ENCODE measurements at places on chromosomes 2 and 18. TPM values are rescaled to one million over a fixed set of nuclear protein-coding genes. Genes with fewer than 3 reads are reported as not detected.

GRCh38 chr2:96414161-96414710 is 78.7 kb downstream of the NCAPH start:
- no peak for DNase-seq

The PDCD1 gene
- total RNA-seq: not detected

The PID1 gene
- 38.8 TPM for total RNA-seq

DNA sequence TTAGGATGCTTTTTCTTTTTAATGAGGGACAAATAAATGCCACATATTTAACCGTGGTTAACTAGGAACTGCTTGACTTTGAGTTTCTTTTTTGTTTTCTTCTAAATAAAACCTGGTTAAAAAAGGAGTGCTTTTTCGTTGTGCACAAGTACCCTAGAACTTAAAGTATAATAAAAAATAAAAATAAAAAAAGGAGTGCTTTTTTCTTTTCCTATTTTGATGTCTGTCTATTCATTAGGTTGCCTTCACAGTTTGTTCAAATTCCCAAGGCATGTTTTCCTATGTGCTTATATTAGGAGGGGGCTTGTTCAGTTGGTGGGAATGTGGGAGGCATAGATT is 4.4 kb downstream of the FOSL2 start:
- no peak for DNase-seq

GRCh38 chr18:37242826-37243560 is 322.6 kb downstream of the CELF4 start:
- DNase-seq: no peak

GRCh38 chr2:119433636-119434327 is 2.1 kb downstream of the TMEM37 start:
- DNase-seq: no peak

DNA sequence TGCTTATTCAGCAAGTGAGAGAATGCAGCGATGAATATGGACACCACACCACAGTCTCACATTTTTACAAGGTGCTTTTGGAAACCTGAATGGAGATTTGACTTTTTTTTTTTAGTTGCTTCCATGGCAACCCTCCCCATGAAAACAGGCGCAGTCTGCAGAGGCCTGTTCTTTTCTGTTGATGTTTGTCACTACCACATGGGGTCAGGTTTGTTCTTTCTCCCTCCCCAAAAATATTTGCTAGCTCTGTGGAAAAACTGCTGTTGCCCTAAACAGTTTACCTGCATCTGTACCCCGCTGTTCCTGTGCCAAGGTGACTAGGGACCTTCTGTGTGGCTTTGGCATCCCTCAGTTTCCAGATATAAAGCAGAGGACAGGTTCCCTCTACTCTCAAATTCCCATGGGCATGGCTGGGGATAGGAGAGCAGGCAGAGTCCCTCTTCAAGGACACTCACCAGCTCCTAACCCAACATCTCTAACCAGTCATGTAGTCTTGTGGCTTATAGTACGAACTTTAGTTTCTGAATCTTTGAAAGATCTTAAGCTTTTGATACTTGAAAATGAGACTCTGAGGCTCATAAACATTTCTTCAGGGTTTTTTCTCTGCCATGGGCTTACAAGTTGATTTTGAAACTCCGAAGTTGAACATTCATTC is 14.7 kb upstream of the MAPRE2 start:
- no peak for DNase-seq

The ANTXR1 gene
- total RNA-seq: 63.0 TPM

DNA sequence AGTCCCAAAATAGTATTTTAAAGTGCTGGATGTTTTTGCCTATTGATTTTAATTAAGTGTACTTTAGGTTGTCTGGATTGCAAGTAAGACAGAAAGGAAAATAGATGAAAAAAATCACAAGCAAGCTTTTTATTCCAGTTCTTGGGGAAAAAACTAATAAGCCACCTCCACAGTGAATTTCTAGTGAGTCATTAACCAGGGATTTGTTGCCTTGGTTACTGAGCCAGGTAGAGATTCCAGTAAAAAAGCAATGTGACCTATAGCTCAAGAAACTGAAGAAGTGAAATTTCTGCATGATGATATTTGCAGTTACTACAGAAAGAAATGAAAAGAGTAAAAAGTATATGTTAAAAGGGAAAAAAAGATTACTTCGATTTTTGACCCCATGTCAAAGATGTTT is 160.6 kb downstream of the METTL4 start:
- no peak for DNase-seq

GRCh38 chr18:26057344-26057773 is 33.1 kb downstream of the SS18 start:
- no peak for DNase-seq

- DNase-seq: no peak
Measured at GRCh38 chr2:84781942-84782716, 98.8 kb downstream of the TRABD2A start.

The ELOA2 gene
- not detected for total RNA-seq

- DNase-seq: no peak
Measured at GRCh38 chr2:158138255-158138654, 36.6 kb downstream of the UPP2 start.

DNA sequence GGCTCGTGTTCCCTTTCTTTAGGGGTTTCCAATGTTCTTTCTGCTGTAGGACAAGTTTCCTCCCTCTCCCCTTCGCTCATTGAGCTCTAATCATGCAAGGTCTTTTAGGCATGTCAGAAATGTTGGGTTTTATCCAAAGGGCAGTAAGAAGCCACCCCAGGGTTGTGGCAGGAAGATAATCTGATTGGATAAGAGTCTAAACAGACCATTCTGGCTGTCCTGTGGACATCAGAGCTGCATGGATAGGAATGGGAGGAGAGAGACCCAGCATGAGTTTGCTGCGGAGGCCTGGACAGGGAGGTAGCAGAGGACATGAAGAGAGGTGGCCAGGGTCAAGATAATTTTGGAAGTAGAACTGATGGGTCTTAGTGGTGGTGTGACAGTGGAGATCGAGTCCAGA is 88.2 kb downstream of the ACKR3 start:
- DNase-seq: no peak

The ALPP gene
- 0.62 TPM for total RNA-seq

DNA sequence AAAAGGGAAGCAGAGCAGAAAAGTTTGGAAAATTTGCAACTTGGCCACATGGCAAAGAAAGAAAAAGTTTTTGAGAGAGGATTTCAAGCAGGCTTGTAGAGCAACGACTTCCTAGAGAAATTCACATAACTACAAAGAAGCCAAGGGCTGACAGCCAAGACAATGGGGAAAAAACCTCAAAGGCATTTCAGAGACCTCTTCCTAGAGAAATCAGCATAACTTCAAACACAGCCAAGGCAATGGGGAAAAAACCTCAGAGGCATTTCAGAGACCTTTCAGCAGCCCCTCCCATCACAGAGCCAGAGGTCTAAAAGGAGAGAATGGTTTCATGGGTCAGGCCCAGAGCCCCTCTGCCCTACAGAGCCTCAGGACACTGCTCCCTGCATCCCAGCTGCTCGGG is 7.2 kb downstream of the ADI1 start:
- no peak for DNase-seq

GRCh38 chr2:135792401-135793150 is 44.4 kb downstream of the LCT start:
- no peak for DNase-seq

DNA sequence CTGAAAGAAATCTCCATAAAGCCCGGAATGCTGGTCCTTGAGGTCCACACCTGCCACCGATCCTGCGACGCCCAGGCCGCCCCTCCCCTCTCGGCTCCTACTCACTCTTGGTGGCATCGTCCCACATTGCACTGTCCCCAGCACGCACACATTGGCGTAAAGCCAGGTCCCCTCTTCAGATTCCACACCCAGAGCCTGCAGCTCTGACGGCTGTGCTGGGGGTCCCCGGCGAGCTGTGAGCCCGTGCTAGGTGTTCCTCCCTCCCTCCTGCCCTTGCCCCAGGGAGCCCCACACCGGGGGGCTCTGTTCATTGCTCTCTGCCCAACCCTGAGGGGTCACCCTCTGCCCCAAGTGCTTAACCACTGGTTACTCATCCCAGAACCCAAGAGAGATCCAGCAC is 8.5 kb downstream of the TPO start:
- no peak for DNase-seq

The ZNF804A gene
- total RNA-seq: 7.9 TPM

DNA sequence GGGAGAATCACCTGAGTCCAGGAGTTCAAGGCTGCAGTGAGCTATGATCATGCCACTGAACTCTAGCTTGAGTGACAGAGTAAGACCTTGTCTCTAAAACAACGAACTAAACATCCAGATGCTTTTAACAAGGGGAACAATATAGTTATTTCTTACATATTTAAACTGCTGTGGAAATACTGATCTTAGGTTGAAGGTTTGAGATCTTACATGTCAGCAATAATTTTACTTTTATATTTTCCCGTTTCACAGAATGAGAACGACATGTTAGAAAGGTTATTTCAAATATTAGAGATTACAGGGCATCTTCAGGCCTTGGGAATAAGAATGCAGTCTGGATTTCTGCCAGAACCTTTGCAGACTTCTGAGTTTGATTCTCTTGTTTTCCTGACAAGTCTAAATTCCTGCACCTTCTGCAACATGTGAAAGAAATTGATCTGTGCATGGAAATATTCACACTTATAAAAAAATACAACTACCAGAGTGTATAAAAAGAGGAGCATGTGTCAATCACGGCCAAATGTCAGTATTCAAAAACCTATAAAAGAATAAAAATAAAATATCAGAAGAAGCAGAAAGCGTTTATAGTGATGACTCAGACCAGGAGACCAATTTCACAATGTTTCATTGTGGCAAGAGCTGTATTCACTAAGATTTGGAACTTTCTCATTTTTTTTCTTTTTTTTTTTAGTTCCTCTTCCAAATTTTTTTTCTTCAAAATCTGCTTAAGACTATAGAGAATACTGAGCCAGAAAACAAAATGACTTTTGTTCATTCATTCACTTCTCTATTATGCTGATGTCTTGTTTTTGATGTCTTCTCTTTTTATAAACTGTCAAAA is 29.6 kb downstream of the COLEC12 start:
- no peak for DNase-seq

- no peak for DNase-seq
Measured at GRCh38 chr2:29469516-29469915, 354.3 kb downstream of the CLIP4 start.

DNA sequence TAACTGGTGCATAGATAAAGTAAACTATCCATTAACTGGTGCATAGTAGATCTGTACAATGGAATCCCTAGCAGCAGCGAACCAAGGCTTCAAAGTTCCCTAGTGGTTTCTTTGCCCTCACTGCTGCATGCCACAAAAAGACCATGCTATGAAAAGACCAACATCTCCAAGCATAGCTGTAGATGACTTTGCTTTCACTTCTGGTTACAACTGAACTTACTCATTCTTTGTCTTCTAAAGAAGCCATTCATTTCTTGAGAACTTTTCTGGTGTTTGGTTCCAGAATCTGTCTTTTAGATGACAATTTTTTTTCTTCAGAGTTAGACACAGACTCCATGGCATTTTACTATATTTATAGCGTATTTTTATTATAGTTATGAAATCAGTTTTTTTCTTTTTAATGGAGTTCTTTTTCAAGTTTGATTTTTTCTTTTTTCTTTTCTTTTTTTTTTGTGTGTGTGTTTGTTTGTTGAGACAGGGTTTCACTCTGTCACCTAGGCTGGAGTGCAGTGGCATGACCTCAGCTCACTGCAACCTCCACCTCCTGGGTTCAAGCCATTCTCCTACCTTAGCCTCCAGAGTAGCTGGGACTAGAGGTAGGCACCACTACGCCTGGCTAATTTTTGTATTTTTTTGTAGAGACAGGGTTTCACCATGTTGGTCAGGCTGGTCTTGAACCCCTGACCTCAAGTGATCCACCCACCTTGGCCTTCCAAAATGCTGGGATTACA is 63.6 kb downstream of the SLC35F5 start:
- no peak for DNase-seq

- no peak for DNase-seq
Measured at GRCh38 chr2:180219491-180219890, 212.4 kb upstream of the CWC22 start.

DNA sequence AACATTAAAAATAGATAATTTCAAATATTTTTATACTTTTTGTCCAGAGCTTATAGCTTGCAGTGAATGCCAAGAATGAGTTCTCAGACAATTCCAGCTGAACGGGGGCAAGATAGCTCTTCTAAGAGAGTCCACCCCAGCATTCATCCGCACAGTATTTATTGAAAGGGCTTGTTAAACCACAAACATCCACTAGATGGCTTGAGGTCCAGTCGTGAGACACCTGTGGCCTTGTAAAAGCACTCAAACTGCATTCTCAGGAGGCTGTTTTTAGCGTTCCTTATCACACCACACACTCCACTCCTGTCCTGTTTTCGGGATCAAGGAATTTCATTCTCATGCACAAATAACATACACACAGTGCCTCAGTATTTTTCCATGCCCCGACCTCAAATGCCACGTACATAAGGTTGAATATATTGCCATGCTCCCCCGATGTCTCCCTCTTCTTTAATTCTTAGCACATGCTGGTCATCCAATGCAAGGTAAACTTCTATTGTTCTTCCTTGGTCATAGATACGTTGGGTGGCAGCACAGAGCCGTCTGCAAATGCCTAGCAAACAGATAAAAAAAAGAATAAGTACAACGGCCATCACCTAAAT is 47.4 kb downstream of the DNAJC10 start:
- no peak for DNase-seq

The ABCG5 gene
- total RNA-seq: not detected

The GPBAR1 gene
- not detected for total RNA-seq

GRCh38 chr18:76349067-76349715 is 145.9 kb downstream of the ZNF516 start:
- DNase-seq: peak; percentile 71

- peak; percentile 37 for DNase-seq
Measured at GRCh38 chr18:58955738-58956137, 91.1 kb downstream of the ZNF532 start.

DNA sequence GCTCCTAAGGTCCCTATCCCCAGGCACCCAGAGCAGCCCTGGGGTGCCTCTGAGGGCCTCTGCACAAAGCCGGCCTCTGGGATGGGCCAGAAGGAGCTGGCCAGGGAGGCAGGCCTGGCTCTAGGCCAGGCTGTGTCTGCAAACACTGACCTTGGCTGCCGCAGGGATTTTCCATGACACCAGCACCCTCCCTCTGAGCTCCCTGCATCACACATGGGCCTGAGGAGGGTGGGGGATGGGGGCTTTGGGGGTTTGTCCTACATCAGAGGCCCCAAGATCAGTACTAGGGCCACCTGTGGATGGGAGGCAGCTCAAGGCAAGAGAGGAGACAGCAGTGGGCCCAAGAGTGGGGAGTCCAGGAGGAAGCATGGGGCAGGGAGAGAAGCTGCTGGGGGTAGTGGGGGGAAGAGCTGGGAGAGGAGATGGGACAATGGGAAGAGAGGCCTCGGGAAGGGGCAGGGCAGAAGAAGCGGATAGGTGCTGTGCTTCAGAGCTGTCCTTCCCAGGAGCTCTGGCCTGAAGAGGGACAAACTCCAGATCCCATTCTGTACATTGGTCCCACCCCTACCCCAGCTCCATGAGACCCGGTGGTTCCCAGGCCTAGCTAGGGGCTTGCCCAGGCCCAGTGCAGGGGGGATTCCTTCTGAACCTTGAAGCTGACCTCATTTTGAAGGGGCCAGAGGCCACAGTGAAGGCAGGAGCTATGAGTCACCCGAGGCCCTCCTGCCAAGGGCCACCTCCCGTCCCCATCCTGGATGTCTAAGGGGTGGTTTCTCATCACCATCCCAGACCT is 28.0 kb downstream of the KCNK3 start:
- peak; percentile 67 for DNase-seq

GRCh38 chr18:13500227-13500865 is 226.0 kb downstream of the FAM210A start:
- peak; percentile 23 for DNase-seq

The LRRTM4 gene
- total RNA-seq: not detected

- DNase-seq: no peak
Measured at GRCh38 chr2:198371921-198372543, 567.6 kb downstream of the PLCL1 start.

- no peak for DNase-seq
Measured at GRCh38 chr2:136665736-136666135, 99.6 kb upstream of the THSD7B start.

GRCh38 chr2:47083005-47083404 is 72.1 kb downstream of the STPG4 start:
- no peak for DNase-seq
